ENCODE measurements at places on chromosomes 6 and 20. TPM values are rescaled to one million over a fixed set of nuclear protein-coding genes. Genes with fewer than 3 reads are reported as not detected.

SRSF12 gene
- polyA plus RNA-seq = 1.1 TPM

C6orf141 gene
- polyA plus RNA-seq = 5.2 TPM

CST4 gene
- polyA plus RNA-seq = not detected

RIPPLY2 gene
- polyA plus RNA-seq = 0.24 TPM

MAS1 gene
- polyA plus RNA-seq = 0.04 TPM

GZF1 gene
- polyA plus RNA-seq = 9.1 TPM

GRCh38 chr20:37943033-37943432 is 40.1 kb downstream of the VSTM2L start:
- DNase-seq = no peak

DNA sequence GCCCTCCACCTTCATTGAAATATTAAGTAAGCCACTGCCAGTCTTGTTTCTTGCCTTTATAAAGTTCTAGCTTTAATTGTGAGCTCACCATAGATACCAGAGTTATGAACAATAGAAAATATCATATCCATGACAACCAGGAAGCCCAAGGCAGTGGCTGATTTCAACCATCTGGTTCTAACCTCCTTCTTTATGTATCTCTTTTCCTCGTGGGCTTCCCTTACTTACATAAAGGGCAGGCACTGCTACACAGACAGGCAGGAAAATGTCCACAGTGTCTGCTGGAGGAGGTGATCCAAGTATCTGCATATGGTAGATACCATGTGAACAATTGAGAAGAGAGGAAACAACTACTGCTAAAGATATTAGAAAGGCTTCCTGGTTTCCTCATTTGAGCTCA is 65.2 kb upstream of the PRND start:
- no peak for DNase-seq

GRCh38 chr6:68756454-68757375 is 121.6 kb downstream of the ADGRB3 start:
- DNase-seq = no peak

DNA sequence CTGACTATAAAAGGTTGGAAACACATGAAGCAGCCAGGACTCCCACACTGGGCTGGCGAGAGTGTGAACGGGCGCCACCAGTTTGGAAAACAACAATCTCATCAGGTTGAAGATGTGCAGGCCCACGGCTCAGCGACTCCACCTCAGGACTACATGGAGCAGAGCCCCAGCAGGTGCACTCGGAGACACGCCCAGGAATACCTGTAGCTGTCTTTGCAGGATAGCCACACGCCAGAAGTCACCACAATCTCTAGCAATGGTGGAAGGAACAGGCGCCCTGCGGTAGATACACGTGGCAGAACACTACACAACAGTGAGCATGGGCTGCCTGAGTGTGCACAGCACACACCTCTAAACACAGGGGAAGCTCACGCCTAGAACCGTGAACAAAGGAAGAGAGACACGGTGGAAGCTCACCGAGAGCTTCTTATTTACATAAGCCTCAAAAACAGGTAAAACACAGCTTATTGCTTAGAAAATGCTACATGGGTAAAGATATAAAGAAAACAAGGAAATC is 28.7 kb upstream of the RPS6KA2 start:
- DNase-seq = no peak

- DNase-seq = no peak
Measured at GRCh38 chr20:1060985-1061384, 57.4 kb upstream of the PSMF1 start.

- DNase-seq = no peak
Measured at GRCh38 chr20:15570156-15570555, 1003.1 kb downstream of the KIF16B start.

DNA sequence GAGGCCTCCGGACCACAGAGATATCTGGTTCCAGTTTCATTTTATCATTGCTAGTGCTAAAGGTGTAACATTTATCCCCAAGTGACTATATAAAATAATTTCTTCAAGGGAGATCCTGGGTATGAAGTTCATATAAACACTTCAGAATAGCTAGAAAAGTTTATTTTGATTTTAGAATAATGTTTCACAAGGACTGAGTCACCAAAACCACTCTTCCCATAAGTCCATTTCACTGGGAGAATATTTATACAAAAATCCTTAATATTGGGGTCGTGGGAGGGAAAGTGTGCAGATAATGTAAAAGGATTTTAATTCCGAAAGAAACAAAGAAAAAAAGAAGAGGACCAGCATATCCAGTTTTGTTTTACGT is 128.1 kb downstream of the ISM1 start:
- DNase-seq = no peak
